NB4 (cell line): ENCODE measurements at places on chromosomes 6 and 20.

GRCh38 chr6:148967541-148967956, 220.7 kb downstream of the UST start:
- DNase-seq = no peak

DNA sequence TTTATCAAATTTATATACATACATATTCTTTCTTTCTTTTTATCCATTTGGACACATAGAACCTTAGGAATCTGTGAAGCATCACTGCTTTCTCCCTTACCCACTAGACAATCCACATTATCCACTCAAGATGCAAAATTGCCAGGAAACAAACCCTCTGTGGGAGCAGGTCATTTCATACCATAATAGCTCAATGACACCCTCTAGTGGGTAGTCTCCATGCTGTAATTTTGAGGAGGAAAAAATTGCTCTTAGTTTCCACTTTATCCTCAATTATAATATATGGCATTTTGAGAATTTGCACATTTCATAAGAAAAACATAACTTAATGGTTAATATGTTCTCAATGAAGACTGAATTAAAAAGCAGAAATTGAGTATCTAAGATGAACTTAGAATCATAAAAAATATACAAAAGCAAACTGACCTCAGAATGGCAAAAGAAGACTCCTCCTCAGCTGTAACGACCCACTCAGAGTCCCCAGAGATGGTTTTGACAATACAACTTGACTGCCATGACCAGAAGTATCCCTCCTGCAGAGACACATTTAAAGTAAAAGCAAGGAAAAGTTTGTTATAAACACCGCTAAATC, 164.1 kb downstream of the FRK start:
- DNase-seq = peak; percentile 42

DNA sequence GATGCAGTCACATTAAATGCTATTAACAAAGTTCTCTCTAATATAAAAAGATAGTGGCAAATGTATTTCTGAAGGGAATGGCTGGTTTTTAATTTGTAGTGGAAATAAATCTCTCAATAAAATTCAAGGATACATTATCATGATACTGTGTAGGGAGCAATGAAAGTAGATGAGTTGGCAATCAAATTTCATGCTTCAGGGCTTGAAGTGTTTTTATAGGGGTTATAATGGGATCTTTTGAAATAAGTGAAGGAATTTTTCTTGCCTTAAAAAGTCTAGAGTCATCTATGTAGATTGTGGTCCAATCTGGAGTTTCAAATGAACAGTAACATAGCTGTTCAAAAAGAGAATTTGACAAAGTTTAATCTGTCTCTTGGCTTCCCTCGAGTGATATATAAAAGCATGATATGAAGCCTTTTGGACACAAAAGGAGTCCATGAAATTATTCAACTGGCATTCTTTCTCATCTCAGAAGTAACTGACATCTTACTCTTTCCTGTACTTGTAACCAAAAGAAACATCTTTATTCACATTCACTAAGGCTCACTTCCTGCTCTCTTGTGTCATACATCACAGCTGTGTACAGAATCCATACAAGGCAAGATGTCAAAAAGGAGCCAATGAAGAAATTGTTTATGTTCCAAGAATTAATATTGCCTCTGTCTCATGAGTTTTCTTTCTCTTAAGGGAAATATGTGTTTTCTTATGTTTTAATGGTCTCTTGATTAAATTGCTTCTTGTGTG, 591.0 kb upstream of the GJE1 start:
- no peak for DNase-seq

DNA sequence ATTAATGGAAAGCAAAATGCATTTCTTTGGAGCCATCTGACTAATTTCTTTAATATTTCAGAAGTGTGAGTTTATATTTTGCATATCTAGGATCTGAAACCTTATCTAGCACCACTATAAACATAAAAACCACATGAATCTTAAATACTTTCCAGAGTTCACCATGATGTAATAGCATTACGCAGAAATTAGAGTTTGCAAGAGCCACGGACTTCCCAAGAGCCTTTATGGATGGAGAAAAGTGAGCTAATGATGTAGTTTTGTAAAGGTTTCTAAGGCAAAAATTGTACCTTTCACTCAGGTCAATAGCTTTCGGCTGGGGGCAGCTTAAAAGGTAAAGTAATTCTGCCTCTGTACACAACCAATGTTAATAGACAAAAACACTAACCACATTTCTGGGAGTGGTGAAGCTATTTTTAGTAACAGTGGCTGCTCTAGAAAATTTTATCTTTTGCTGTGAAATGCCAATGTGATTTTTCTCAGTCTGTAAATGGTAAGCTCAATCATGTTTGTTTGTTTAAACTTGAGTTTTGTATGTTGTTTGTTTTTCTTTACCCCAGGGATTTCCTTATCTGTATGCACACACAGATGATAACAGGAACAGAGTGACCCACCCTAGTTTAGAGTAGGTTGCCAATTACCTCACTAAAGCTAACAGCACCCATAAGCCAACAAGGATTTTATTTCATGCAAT, 80.5 kb downstream of the FILIP1 start:
- no peak for DNase-seq

DNA sequence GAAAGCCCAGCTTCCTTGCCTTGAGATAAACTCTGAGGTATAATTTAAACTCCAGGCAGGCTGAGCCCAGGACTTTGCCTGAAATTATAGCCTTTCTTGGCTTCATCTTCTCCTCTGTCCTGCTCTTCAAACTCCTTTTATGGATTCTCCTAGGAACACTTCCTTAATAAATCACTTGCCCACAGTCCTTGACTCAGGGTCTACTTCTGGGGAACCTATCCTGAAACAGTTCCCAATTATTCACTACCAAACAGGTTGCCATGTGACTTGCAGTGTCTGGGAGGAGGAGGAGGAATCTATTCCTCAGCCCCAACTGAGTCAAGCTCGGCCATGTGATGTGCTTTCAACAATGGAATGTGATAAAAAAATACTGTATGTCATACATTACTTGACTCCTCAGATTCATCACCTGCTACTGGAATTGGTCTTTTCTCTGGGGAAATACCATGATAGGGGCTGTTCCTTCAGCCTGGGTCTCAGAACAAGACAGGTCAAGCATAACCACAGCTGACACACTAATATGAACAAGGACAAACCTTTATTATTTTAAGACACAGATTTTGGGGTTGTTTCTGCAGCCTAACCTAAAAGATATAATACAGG, 20.5 kb upstream of the CDKN1A start:
- no peak for DNase-seq

- no peak for DNase-seq
Observed at GRCh38 chr6:127263481-127263880, 3.2 kb upstream of the RNF146 start.

DNA sequence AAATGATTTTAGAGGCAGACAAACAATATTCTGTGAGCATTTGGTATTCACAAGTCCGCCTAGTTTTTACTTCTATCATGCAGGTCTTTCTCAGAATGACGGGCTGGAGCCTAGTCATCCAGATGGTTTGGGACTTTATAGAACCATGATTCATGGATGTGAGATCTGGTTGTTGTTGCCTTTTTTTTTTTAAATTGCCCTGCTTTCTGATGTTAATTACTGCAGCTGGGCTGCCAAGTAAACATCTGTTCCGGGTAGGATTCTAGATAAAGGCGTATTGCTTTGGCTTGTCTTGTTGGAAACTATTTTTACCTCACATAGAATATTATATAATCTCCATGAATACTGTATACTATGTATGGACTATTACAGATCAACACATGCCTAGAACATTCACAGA, 58.1 kb downstream of the RNF217 start:
- DNase-seq = no peak

- DNase-seq = no peak
Observed at GRCh38 chr20:32631933-32632460, 41.7 kb downstream of the C20orf203 start.
